ENCODE measurements at places on chromosomes 5 and 9.

DNA sequence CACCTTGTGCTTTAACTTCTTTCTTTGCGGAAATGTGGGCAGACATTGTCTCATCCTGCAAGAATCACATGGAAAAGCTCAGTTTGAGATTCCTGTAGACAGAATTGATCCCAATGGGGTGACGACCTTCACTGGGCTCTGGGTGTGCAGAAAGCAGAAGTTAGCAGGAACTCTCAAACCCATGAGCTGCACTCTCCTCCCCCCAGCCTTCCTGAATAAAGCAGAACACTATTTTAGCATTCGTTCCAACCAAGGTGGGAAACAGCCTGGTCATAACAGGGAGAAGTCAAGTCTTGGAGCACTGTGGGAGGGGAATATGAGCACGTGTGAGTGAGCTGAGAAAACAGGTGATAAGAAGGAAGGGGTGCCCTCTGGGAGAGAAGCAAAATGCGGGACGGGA lies 87.4 kb upstream of the FER start:
- no peak for DNase-seq

DNA sequence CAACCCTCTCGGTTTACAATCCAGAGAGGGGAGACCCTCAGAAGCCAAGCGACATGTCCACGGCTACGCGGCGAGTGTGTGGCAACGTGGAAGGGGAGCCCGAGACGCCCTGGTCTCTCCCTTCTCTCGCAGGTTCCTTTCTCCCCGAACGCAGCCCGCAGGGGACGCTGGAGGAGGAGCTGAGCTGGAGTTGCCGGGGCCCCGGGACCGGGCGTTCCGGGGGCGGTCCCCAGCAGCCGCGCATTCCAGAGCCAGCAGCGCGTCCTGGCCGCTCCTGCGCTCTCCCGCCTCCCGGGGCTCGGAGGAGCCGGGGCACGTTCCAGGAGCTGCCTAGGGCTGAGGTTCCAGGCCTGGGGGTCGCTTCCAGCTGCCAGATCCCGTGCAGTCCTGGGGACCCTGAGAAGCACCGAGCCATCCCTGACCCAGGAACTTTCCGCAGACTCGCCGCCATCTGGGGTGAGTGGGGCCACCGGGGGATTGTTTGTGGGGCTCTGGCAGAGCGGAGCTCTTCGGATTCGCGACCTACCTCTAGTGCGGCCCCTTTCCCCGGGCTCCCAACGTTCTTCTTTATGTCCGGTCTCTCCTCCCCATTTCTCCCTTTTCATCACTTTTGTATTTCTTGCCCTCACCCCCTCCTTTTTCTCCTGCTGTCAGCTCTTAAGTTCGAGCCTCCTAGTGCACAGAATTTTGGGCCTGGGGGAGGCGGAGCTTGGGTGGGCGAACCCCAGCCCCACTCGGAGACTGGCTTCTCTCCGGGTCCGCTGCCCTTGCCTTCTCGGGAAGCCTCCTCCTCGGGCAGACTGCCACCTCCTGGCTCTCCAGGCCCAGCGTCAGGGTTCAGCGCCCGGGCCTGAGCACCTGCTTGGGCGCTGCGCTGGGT lies at the start of gene SMIM3:
Gene SMIM3 (plus strand): TSS at position 241 of the 880 bp plus-strand sequence. CDS start 16,684 bp downstream, outside the sequence.
- peak; percentile 83 for DNase-seq

DNA sequence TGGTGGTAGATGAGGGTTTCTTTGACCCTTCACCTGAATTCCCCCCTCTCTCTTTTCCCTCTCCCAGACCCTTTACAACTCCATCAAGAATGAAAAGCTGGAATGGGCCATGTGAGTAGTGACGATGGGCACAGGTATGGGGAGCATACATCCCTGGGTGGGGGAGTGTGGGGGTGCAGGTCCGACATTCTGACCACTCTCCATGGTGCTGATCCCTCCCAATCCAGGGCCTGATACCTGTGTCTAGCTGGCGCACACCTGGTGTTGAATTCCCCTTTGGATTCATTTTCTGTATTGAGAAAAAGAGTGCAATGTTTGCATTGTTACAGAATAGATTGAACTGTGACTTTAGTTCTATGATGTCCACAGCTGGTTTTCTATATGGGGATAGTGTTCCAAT lies 40.0 kb downstream of the PSD2 start:
- no peak for DNase-seq

DNA sequence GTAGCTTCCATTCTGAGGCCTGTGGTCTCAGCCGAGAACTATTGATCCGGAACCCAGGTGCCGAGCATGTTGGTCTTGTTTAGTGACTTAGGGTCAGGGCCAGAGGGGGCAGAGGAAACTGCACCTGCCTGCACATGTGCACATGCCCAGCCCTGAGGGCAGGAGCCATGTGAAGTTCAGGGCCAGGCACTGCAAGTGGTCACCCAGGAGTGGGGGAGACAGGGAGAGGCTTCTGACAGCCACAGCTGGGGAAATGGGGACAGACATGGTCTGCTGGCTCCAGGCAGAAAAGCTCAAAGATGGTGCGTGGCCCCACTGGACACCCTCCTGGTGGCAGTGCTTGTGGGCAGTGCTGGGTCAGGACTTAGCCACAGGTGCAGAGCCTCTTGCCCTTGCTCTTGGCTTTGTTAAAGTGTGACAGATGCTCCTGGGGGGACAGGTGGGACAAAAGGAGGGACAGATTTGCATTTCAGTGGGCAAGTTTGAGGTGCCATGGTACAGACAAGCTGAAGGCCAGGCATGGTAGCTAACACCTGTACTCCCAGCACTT lies 134.4 kb downstream of the CACNA1B start:
- no peak for DNase-seq

DNA sequence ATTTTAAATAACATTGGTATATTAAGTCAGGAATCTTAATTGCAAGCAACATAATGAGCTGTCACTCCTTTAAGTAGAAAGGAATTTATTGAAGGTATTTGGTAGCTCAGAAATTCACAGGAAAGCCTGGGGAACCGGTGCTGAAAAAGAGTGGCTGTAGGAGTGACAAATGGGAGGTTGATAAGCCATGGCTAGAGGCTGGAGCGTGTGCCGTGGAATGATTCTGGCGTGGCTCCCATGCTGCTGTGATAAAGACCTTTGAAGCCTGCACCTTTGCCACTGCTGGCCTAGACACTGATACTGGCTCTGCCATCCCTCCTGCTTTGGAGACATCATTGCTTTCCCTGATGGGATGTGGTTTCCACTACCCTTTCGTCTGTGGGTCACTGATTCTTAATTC lies 65.7 kb upstream of the ATG10 start:
- no peak for DNase-seq

DNA sequence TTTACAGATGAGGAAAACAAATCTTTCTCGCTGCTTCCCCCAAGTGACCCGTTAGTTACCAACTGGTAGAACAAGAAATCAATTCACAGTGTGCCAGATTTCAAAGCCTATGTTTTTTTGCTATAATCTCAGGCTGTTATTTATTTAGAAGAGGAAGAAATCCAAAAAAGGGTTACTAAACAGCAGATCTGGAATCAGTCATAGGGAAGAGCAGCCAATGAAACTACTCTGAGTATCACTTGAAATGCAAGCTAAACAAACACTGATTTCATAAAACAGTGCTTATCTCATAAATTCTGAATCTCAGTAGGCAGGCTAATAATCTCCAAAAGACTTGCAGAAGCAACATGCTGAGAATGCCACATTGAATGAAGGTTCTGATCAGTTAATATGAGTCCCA lies 829.5 kb upstream of the ACO1 start:
- DNase-seq: no peak

GRCh38 chr5:132496191-132496630 lies 5.6 kb upstream of the IRF1 start:
- peak; percentile 90 for DNase-seq

- DNase-seq: no peak
Measured at GRCh38 chr5:61619777-61620518, 287.9 kb downstream of the ZSWIM6 start.

DNA sequence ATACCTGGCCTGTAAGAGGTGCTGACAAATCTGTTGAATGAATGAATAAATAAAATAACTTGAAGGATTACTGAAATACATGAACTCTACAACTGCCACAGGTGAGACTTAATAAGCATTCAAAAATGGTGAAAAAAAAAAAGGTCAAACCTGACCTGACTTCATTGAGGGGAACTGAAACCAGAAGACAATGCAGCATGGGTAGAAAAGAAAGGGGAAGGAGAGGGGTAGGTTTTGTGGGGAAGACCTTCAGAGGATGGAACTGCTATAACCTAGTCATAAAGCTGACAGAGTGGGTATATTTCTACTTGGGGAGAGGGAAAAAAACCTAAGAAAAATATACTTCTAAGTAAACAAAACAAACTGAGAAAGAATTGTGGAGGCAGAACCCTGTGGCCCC lies 56.6 kb downstream of the RASEF start:
- no peak for DNase-seq

DNA sequence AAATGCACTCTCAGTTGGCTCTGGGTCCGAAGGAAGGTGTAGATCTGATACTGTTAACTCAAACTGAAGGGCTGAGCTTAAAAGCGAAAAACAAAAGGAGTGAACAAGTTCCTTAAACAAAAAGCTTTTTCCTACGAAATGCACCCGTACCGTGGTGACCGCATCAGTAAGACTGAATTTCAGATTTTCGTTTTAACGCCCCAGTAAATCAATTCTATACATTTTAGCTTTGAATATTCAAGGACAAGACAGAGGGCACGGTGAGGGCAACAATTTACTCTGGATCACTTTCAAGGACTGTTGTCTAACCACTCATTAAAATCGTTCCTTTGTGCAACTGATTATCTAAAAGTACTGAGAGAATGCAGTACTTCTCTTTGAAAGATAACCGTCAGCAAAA lies 1.9 kb downstream of the HOMER1 start:
- peak; percentile 9 for DNase-seq

DNA sequence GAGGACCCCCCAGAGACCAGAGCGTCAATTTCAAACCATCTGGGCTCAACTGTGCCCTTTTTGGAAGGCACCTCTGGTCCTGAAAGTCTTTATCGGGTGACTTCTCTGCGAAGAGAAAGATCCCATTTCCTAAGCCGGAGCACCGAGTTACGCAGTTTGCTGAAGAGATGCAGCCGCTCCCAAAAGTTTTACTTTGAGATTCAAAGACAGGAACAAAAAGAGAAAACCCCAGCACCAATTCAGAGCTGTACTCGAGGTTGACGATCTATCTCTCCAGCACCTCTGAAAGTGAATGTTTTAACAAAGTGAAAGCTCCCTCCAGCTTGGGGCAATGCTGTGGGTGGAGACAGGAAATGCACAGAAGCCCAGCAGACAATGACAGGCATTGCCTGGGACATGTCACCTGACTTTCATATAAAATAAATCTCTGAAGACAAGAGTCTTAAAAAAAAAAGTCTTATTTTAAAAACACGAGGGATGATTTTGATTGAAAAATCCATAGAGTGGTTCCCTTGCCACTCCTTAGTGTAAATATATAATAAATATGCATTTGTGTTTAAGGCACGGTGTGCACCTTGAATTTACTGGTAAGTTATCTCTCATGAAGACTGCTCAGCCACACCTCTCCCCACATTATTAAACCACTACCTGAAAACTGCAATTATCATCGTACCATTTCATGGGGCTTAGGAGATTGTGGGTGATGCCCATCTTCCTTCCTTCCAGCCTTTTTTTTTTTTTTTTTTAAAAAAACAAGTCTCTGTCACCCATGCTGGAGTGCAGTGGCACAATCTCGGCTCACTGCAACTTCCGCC lies 79.9 kb downstream of the FNBP1 start:
- DNase-seq: peak; percentile 81

GRCh38 chr9:113599646-113600022 lies 136.1 kb downstream of the RGS3 start:
- DNase-seq: no peak

DNA sequence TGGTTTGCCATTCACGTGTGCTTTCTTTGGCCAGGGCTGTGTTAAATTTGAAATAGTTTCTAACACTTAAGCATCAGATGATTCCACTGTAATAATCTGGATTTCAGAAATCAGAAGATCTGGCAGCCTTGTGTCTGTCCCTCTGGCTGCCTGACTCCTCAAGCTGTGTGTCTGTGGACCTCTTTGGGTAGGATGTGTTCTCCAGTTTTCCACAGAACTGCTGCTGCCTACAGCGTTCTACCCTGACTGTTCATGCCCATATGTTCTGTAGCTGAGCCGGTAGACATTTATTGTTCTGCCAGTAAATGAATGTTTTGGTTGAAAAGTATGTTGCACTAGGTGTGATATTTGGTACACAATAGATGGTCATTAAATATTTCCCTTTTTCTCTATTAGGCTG lies 81.3 kb downstream of the SH3GL2 start:
- DNase-seq: no peak
